ENCODE measurements at places on chromosomes 2 and 18.

DNA sequence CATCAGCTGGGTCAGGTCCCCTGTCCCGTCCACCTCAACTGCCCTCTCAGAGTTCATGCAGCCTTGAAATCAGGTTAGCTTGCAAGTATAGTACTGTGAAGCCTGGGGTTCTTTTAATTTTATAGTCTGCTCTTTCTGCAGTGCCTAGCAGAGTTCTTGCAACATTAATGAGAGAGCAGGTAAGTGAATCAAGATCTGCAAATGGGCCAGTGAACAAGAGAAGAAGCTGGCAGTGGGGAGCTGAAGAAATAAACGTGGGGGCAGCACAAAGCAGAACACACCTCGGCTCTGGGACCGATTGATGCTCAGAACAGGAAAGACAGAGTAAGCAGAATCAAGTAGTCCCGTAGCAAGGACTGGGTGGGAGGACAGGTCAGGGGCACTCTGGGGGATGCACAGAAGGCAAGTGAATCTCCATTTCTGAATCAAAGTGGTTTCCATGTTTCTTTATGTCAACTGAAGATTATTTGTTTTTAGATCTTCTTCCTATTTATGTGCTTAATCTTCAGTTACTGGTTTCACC lies 675.5 kb downstream of the RNF144A start:
- DNase-seq: no peak

GRCh38 chr2:54644236-54644635 lies 79.2 kb upstream of the EML6 start:
- no peak for DNase-seq

- DNase-seq: no peak
Measured at GRCh38 chr2:104433657-104434056, 420.3 kb upstream of the POU3F3 start.

- DNase-seq: no peak
Measured at GRCh38 chr2:189483571-189483970, 42.3 kb downstream of the WDR75 start.

GRCh38 chr2:68753318-68753717 lies 18.7 kb downstream of the ARHGAP25 start:
- no peak for DNase-seq

DNA sequence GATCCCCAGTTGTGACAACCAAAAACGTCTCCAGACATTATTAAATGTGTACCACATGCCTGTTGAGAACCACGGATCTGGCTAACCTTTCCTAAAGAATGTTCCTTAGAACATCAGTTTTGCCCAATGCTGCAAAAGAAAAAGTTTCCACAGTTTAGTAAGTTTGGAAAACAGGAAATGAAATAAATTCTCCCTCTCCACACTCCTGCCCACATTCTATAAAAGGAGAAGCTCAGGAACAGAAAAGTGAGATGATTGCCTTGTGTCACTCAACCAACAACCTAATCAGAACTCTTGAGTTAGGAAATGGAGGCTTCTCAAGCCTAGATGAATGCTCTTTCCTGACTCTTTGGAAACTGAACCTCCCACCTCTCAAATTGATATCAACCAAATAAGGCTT lies 56.1 kb upstream of the NFE2L2 start:
- DNase-seq: no peak

- DNase-seq: peak; percentile 84
Measured at GRCh38 chr18:55405893-55406406, 182.0 kb downstream of the TCF4 start.

- peak; percentile 81 for DNase-seq
Measured at GRCh38 chr18:3710712-3711301, 260.8 kb downstream of the TGIF1 start.

- no peak for DNase-seq
Measured at GRCh38 chr18:39574897-39575296, 2009.3 kb upstream of the CELF4 start.

- DNase-seq: no peak
Measured at GRCh38 chr18:425106-425745, 75.3 kb downstream of the COLEC12 start.

- no peak for DNase-seq
Measured at GRCh38 chr18:73163236-73163635, 295.4 kb upstream of the NETO1 start.

- DNase-seq: no peak
Measured at GRCh38 chr2:216950547-216950946, 90.7 kb upstream of the TNP1 start.

DNA sequence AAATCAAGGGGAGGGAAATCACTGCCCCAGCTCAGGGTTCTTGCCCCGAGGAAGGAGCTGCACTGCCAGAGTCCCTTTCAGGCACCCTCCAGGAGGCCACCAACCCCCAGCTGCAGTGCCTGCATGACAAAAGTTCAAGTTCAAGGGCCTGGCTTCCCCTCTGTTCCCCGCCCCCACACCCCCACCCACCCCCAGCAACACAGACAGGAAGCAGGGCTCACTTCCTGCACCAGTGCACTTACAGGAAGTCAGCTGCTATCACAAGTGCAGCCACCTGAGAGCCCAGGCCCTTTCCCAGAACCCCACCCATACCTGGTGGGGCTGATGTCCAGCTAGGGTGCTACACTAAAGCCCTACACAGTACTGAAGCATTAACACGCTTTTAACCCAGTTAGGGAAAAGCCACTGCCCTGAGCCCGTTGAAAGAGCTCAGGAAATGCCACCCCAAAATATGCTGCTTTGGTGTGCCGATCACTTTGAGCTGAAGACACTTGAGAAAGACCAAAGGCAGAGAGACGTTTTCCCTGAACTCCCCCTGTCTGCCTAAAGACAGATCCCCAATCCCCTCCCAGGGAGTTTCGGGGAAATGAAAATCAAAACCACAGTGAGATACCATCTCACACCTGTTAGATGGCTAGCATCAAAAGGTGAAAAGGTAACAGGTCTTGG lies 109.9 kb upstream of the CAB39 start:
- no peak for DNase-seq

DNA sequence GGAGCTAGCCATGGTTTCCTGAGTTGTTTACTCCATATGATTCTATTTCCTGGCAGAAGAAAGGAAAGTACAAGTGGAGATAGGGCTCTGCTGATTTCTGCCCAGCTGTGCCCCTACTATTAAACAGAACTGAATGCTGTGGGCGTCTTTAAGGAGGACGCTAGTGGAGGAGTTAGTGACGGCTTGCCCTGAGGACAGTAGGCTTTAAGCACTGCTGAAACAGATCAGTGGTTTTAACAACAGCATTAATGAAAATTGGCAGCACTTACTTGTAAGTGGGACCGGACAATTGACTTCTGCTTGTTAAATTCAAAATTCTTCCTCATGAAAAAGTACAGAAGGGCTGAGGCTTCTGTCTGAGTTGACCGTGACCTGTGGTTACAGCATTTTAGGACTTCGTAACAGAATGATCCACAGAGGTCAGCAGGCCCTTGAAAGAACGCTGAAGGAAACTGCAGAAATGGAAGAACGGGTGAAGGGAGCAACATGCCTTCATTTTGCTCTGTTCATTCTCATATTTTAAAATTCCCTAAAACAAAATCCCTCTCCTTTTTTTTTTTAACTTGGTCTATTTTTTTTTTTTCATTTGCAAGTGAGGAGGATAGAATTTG lies 80.6 kb upstream of the CCDC195 start:
- peak; percentile 15 for DNase-seq

- DNase-seq: peak; percentile 4
Measured at GRCh38 chr2:208033701-208034502, 8.6 kb upstream of the PLEKHM3 start.

DNA sequence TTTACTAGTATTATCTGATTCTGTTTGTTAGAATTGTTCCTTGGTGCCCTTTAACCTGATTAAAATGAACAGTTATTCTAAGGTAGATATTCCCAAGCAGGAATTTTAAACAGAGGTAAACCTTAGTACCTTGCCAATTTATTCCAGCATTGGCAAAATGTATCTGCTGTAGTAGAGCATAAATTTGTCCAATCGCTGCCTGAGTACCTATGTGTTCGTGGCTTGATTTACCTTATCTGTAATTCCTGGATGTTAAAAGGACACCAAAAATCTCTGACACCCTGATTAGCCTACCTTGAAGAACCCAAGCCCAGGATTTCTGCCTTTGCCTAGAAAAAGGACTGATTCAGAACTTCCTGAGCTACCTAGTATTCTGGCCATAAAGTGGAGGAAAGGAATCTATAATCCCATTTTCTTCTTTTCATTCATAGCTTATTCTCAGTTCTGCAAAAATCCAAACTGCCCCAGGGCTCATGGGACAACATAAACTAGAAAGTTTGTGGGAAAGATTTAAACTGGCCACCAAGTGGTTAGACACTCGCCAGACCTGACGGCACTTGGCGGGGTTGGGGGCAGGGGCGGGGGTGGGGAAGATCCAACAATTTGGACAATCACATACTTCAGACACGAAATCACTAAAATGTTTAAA lies 16.2 kb upstream of the ZCCHC2 start:
- DNase-seq: no peak

DNA sequence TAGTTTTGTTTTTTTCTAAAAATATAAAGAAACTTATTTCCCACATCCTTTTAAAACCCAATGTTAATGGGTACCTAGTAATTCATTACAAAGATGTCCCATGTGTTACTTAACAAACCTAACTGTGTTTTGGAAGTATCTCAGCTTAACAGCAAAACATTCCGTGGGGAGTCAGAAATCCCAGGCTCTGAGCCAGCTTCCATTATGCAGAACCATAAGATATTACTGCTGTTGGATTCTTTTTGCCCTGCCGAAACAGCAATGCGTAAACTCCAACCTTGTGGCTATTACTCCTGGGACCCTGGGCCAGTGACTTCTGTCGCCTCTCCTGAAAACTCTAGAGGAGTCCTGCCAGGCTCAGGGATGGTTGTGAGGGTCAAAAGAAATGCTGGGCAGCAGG lies 174.1 kb downstream of the UXS1 start:
- no peak for DNase-seq

GRCh38 chr2:58923869-58924268 lies 682.7 kb upstream of the FANCL start:
- DNase-seq: peak; percentile 88

- no peak for DNase-seq
Measured at GRCh38 chr2:128438091-128438490, 119.4 kb upstream of the HS6ST1 start.

GRCh38 chr2:17608251-17608650 lies 67.8 kb downstream of the VSNL1 start:
- no peak for DNase-seq

DNA sequence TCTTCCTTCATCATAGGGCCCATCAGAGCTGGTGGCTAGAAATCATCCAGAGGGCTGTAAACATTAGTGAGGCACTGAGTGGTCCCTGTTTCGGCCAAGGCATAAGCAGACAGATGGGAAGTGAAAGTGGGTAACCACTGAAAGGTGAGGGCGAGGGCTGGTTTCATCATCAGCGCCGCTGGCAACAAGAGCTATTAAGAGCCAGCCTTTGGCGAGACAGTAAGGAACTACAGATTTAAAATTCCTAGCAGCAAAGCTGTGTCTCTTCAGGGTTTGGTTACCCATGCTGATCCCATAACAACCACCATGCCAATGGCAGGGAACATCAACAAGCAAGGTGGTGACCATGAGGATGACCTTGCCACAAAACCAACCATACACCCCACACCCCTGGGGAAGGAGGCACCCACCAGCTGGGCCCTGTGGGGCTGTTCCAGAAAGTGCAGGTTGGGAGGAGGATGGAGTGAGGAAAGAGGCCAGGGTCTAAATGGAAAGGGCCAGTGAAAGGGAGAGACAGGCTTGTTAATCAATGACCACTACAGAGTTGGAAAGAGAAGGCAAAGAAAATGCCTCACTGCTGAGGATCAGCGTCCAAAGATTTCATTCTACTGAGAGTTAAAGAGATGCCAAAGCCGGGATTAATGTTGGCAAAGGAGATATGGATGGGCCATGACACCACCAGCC lies 9.0 kb upstream of the SLC20A1 start:
- DNase-seq: no peak

DNA sequence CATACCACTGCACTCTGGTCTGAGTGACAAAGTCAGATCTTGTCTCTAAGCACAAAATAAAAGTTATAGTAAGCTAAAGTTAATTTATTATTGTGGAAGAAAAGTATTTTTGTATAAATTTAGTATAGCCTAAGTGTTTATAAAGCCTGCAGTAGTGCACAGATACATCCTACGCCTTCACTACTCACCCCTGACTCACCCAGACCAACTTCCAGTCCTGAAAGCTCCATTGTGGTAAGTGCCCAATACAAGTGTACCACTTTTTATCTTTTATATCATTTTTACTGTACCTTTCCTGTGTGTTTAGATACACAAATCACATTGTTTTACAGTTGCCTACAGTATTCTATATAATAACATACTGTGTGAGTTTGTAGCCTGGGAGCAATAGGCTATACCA lies 57.5 kb downstream of the UBE2E3 start:
- DNase-seq: no peak

DNA sequence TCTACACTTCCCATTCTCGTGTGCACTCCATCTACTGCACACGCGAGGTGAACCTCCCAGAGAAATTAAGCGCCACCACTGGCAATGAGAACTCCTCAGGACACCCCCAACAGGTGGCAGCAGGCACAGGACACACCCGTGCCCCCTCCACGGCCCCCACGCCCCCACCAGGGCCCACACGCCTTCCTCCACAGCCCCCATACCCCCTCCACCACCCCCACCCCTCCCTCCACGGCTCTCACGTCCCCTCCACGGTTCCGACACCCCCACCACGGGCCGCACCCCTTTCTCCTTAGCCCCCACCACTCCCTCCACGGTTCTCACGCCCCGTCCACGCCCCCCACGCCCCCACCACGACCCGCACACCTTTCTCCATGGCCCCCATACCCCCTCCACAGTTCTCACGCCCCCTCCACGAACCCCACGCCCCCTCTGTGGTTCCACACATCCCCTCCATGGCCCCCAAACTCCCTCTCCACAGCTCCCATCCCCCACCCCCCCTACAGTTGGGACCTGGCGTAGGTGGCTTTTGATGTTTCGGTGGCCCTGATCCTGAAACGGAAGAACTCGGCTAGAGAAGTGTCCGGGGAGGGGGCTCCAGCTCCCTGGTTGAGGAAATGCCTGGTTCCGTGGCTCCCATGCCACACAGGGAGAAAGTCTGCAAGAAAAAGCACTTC lies 110.8 kb downstream of the ZNF516 start:
- DNase-seq: no peak

- no peak for DNase-seq
Measured at GRCh38 chr2:86039178-86039962, 66.3 kb downstream of the POLR1A start.

GRCh38 chr2:44940732-44941464 lies 604 bp upstream of the SIX3 start:
- no peak for DNase-seq

GRCh38 chr18:43077510-43078308 lies 37.8 kb downstream of the RIT2 start:
- no peak for DNase-seq

GRCh38 chr2:206343816-206344215 lies 69.4 kb downstream of the ZDBF2 start:
- DNase-seq: no peak

DNA sequence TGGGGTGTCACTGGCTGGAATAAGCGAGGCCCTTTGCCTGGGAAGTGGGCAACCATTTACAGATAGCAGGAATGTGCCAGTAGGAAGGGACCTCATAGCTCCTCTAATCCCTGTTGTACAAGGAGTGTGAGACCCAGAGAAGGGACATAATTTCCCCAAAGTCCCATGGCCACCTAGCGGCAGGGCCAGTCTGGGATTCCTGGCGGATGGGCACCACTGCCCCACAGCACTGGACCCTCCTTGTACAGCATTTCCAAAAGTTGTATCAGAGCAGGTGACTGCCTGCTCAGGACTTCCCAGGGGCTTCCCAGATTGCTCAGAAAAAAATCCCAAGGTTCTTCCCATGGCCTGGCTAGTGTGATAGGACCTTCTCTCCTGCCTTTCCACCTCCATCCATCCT lies 185.8 kb downstream of the GLI2 start:
- DNase-seq: no peak

GRCh38 chr18:51789871-51790270 lies 550.1 kb upstream of the DCC start:
- no peak for DNase-seq
